ENCODE measurements at places on chromosomes 1 and 21.

DNA sequence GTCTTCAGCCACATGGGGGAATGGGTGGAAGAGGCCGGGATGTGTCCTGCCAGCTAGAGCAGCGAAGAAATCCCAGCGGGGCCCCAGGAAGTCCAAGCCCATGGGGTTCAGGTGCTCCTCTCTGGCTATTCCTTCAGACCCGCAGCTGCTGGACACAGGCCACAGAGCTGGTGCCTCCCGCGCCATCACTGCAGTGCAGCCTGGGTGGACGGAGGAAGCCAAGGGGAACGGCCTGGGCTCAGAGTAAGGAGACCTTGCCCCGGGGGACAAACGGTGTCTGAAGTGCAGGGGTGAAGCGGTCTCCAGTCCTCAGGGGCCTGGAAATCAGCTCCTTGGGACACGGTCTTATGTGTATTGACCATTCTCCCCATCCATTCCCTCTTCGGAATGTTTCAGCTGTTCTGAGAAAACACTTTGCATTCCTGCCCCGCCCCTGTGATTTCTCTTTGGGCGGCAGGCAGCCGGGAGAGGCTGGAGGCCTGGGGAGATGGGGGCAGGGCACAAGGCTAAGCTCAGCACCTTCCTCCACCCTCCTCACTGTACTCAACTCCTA lies 18.4 kb downstream of the MTHFR start:
- DNase-seq, result no peak

- no peak for DNase-seq
These were observed 102.4 kb upstream of the ZNF281 start for GRCh38 chr1:200512191-200512590.

- no peak for DNase-seq
These were observed 46.1 kb downstream of the NME7 start for GRCh38 chr1:169321539-169321938.

DNA sequence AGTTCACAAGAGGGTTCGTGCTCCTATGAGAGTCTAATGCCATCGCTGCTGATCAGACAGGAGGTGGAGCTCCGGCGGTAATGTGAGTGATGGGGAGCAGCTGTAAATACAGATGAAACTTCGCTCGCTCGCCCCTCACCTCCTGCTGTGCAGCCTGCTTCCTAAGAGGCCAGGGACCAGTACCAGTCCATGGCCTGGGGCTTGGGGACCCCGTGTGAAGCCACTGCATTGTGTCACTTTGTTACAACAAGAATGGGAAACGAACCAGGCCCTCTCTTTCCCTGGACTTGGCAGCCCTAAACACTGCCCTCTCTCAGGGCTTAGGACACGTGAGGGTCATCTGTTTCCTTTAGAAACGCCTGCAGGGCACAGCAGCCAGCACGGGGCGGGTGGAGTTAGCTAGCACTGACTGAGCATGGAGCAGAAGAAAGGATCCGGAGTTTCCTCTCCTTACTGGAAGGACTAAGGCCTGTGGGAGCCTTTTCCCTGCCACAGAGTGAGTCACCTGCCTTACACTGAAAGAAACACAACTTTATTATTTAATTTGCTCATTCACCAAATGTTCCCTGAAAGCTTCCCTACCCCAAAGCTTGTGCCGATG lies 185.2 kb upstream of the TMEM51 start:
- DNase-seq, result no peak

DNA sequence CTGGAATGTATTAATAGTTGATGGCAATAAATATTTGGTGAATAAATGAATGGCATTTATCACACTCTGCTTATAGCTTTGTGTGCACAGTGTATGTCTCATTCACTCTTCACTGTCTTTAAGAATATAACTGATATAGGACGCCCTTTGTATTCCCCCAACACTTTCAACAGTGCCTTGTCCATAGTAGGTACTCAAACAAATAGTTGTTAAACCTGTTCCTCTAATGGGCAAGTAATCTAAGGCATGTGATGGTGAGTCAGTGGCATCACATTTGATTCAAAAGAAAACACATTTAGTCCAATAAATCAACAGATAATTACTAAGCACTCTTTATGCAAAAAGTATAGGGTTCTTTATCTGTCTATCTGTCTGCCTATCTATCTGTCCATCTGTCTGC lies 11.2 kb upstream of the RXRG start:
- DNase-seq, result no peak

DNA sequence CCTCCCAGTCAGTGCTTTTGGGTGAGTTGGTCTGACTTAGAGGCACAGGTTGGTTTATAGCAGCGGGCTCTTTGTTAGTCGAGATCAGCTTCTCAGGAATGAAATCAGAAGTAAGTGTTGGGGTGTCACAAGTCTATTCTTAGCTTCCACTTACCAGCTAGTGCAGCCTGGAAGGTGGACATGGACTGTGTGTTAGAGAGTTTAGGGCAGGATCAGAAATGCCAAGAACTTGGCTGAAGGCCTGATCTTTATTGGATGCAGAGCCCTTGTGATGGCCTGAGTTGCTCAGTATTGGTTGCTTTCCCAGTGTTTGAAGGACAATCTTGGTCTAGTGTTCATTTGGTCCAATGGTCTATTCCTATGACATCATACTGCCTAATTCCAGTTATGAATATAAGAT lies 377.0 kb upstream of the USP24 start:
- DNase-seq, result no peak

- no peak for DNase-seq
These were observed 48.4 kb upstream of the LRRC3 start for GRCh38 chr21:44406953-44407352.

- DNase-seq, result no peak
These were observed 135.3 kb downstream of the RUNX1 start for GRCh38 chr21:34913811-34914210.
